ENCODE measurements at places on chromosomes 7 and 10. TPM values are rescaled to one million over a fixed set of nuclear protein-coding genes. Genes with fewer than 3 reads are reported as not detected.

GRCh38 chr10:43843321-43844101, 194.8 kb upstream of the ZNF32 start:
- no peak for DNase-seq

Gene XRCC2
- 0.98 TPM for total RNA-seq

DNA sequence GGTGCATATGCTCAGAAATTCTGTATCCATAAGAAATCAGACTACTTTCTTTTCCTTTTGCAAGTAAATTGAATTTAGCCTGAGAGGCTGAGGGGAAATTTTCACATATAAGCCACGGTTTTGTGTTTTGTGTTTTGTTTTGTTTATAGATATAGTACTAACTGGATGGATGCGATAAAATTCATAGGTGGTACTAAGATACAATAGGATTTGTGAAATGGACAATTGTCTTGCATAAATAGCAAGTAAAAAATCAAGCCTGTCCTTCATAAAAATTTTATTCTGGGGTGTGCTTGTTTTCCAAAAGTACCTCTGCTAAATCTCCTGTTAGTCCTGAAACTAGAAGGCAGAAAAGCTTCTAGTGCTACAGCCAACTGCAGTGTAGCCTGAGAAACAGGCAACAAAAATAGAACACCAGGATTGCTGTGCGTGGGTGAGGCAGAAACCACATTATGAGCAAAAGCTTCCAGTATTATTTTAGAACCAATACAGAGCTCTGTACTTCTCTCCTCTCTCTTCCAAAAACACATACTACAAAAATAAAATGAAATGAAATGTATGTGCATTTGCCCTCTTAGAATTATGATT, 634 bp upstream of the HDAC9 start:
- no peak for DNase-seq

- no peak for DNase-seq
Observed at GRCh38 chr10:3537518-3537917, 247.5 kb downstream of the KLF6 start.

Gene TMEM139
- 79.0 TPM for total RNA-seq

DNA sequence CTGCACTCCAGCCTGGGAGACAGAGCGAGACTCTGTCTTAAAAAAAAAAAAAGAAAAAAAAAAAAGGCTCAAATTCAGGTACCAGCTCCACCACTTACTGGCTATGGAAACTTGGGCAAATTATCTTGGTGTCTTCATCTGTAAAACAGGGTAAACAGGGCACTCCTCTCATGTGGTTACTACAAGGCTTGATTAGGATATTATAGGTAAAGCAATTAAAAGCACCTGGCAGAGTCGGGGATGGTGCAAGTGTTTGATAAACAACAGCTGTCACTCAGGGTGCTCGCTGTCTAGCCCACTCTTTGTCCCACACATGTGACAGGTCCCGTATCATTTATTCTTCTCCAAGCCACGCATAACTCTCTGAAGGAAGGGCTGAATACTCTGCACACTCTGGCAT, 96.9 kb downstream of the SORBS1 start:
- DNase-seq, result no peak

DNA sequence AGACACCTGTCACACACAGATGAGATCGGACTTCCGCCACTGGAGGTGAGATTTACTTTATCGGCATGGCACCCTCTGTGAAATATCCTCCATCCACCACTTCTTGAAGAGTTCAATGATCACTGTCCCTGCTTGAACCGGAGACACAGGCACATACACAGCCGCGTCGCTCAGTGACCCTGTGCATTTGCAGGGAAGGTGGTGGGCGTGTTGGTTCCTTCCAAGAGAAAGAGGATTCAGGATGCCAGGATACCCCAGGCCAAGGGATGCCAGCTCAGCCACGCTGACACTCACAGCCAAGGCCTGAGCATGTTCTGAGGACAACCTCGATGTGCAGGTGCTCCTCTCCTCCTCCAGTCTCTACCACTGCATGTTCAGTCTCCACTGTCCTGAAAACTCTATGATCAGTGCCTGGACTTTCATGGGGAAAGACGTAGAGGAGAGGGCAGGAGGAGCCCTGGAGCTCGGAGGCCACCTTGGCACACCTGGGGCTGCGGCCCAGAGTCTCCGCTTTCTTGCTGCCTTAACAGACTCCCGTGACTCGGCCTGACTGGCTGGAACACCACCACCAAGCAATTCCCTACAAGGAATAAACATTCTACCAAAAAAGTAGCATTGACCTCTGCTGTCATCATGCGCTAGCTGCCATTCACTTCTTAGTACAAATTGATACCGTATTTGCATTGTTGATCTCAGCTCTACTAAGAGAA, 115.2 kb downstream of the TCERG1L start:
- no peak for DNase-seq

DNA sequence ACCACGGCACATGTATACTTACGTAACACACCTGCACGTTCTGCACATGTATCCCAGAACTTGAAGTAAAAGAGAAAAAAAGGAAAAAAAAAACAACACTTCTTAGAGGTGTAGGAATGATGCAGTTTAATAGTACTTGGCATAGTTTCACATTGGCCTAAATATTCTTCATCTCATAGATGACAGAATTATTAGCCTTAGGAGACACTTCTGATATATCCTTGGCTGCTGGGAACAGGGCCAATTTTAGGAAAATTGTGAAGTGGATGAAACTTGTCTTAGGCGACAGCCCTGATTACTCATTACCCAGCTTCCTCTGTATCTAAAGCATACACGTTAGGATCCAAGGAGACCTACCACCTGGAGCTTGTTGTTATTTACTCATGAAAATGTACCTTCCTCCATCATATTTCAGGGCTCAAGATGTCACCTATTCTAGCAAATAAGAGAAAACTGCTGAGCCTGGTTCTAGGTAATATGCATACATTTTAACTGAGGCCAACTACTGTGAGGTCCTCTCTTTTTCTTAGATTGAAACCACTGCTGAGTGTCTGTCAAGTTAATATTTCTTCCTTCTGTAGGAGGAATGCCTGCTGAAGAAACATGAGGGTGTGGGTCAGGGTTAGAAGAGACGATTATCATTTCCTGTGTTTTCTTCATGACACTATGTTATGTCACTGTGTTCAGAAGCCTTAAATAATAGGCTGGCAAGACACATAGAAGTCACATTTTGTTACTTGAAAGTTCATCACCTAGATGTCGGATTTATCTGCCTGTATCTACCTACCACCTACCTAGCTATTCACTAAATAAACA, 44.3 kb downstream of the CPED1 start:
- no peak for DNase-seq

Gene ITGA8
- total RNA-seq, result not detected

- DNase-seq, result no peak
Observed at GRCh38 chr10:22338185-22338900, 7.0 kb upstream of the SPAG6 start.

DNA sequence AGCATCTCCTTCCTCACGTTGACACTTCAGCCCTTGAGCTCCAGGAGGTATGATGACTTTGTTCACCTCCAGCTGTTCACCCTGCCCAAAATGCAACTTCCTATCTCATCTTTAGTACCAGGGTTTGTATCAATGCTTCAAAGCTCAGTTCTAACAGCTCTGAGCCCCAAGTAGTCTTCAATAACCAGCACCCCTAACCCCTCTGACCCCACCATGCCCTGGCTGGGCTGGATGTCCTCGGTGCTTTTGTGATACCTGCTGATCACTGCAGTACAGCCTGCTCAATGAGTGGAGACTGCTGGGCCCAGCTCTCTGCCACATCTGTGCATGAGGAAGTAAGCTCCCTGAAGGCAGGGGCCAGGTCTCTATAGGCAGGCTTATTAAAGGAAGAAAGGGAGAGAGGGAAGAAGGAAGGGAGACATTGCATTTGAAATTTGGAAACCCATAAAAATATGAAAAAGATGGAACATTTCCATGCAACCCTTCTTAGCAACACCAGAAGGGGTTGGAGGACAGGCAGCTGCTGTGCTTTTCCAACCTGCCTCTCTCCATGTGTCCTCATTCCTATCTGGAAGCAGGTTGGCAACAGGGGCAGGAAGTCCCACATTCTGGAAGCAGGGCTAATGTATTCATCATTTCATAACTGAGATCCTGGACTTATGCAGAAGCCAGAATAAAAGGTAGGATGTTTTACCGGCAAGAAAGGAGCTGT, 756.1 kb downstream of the GRID1 start:
- DNase-seq, result no peak

DNA sequence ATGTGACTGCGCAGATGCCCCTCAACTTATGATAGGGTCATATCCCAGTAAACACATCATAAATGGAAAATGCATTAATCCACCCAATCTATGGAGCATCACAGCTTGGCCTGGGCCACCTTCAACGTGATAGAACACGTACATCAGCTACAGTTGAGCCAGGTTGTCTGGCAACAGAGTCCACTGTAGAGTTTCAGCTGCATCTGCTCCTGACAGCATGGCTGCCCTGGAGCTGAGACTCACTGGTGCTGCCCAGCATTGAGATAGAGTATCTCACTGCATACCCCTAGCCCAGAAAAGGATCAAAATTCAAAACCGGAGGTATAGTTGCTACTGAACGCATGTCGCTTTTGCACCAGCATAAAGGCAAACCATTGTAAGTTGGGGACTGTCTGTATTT, 437.7 kb upstream of the MKI67 start:
- DNase-seq, result no peak

- peak; percentile 62 for DNase-seq
Observed at GRCh38 chr10:60816628-60817397, 38.5 kb downstream of the CDK1 start.

Gene SAMD9L
- 1.0 TPM for total RNA-seq

Gene FEZF1
- total RNA-seq, result not detected

Gene CABCOCO1
- total RNA-seq, result 0.24 TPM

DNA sequence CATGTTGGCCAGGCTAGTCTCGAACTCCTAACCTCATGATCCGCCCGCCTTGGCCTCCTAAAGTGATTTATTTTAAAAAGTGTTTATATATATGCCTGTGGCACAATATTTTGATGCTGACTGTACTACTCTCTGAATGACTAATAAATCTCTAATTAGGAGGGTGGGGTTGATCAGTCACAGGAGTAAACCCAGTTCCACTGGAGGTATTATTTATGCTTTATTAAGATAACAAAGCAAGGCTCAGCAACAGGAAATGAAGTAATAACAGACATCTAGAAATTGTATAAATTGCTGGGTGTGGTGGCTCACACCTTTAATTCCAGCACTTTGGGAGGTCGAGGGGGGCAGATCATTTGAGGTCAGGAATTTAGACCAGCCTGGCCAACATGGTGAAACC, 26.0 kb upstream of the MCU start:
- DNase-seq, result peak; percentile 49

GRCh38 chr7:23471106-23471859, 992 bp upstream of the IGF2BP3 start:
- DNase-seq, result no peak

- DNase-seq, result no peak
Observed at GRCh38 chr7:88233828-88234227, 14.0 kb upstream of the SRI start.

Gene HOXA10
- 22.1 TPM for total RNA-seq

Gene CTAGE8
- 1.3 TPM for total RNA-seq
